ENCODE measurements at places on chromosomes 4 and X. TPM values are rescaled to one million over a fixed set of nuclear protein-coding genes. Genes with fewer than 3 reads are reported as not detected.

The GAGE13 gene
- total RNA-seq: not detected

The MAGEA4 gene
- total RNA-seq: not detected

The RBM47 gene
- total RNA-seq: 13.6 TPM

The ATP8A1 gene
- total RNA-seq: 39.0 TPM

The FAM9C gene
- 0.10 TPM for total RNA-seq

The TCP11X2 gene
- total RNA-seq: 0.39 TPM

The CT45A10 gene
- total RNA-seq: not detected

The CD99L2 gene
- 45.0 TPM for total RNA-seq

DNA sequence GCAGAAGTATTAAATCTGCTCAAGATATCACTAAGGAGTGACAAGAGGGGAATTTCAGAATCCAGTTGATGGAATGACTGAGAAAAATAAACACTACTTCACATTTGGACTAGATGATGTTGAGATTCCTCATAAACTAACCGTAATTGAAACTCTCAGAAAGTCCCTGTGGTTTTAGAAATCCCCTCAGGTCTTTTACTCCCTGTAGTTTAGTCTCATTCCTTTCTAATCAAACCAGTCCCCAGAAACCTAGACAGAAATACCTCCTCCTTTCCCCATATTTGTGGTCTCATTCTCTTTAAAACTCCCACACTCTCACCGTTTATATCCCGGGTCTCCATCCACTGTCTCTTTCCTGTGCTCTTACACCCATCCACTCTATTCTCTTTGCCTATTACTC lies 15.0 kb upstream of the TLR1 start:
- DNase-seq: no peak

DNA sequence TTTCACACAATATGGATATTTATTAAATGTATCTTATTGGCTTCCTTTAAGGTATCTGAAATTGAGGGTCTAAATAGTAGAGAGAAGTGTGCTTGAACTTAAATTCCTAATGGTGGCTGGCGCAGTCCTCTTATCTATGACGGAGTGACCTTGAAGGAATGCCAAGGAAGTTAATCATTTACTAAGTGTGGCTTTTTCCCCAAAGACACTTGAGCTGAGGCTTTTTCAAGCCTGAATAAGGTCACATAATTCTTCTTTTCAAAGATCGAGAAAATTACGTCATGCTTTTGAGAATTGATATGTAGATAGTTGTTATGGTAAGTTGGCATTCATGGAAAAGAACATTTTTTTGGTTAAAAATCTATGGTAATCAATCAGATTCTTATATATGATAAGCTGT lies 11.7 kb upstream of the PRPS2 start:
- DNase-seq: no peak

DNA sequence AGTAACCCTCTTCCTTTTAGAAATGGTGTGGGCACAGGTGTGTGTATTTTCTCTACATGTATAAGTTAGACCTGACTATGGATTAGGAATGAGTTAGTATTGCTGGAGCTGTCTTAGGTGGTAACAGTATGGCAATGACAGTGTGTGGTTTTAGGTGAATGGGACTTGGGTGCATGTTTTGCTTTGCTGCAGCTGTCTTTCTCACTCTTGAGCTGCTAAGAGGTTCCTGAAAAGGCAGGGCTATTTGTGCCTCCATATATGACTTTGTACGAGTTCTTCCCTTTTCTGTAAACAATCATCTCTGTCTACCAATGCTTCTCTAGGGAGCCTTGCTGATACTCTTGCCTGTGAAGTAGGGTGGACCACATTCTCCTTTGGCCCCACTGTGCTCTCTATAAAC lies 234.8 kb upstream of the HHIP start:
- no peak for DNase-seq

DNA sequence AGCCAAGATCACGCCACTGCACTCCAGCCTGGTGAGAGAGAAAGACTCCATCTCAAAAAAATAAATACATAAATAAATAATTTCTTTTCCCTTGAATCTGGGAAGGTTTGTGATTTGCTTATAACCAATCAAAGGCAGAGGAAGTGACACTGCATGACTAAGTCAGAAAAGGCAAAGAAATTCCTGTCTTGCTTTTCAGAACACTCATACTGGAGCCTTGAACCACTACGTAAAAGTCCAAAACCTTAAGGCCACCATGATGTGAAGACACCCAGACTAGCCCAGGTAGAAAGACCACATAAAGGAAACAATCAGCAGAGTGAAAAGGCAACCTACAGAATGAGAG lies 36.6 kb downstream of the TMEM156 start:
- DNase-seq: no peak

GRCh38 chr4:89753601-89754066 lies 83.3 kb downstream of the SNCA start:
- DNase-seq: no peak

DNA sequence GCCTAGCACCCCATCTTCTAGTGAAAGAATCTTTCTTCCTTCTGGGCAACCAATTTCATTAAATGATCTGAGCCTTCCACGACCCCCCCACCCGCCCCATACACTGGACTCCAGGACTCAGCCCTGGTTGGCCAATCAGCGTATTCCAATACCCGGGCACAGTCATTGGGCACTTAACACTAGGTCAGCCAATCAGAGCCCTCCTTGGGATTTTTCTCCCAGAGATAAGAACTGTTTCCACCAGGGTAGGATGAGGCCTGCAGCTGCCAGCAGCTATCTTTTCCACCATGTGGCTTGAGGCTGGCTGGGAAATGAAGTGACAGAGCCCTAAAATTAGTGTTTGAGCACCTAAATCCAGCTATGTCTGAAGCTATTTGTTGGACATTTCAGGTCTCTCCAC lies 418.8 kb downstream of the BCOR start:
- no peak for DNase-seq

- no peak for DNase-seq
Measured at GRCh38 chr4:142778900-142779299, 67.2 kb downstream of the INPP4B start.

- DNase-seq: no peak
Measured at GRCh38 chrX:8971116-8971515, 62.8 kb downstream of the FAM9B start.

GRCh38 chr4:52959541-52959940 lies 97.4 kb downstream of the RASL11B start:
- no peak for DNase-seq

DNA sequence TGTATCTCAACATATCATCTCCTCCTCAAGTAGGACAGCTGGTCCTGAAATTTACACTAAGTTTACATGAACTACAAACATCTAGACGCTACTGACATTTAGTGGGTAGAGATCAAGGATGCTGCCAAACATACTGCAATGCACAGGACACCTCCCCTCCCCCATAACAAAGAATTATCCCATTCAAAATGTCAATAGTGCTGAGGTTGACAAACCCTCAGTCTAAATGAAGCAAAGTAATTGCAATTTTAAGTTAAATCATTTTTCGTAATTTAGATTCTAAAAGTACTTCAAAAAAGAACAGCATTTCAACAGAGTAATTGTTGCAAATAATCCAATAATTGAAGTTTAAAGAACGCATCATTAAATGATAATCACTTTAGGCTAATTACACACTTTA lies 1.2 kb downstream of the PRMT9 start:
- no peak for DNase-seq

GRCh38 chr4:118589471-118590055 lies 95.6 kb upstream of the METTL14 start:
- no peak for DNase-seq

DNA sequence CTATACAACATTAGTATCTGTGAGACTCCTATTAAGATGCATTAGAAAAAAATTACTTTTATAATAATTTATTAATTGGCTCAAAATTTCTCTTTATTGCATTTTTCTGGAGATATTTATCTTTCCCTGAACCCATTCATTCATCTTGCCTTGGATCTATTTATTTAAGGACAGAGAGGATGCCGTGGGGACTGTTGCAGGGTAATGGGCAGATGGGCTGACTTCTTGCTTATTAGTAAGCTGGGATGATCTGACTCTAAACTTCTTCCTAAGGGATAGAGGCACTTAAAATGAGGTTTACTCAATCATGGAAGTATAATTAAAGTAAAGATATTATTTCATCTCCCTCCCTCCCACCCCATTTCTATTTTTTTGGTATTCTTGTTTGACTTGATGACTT lies 18.2 kb upstream of the ANK2 start:
- DNase-seq: no peak

GRCh38 chrX:115584696-115585095 lies 23.7 kb downstream of the PLS3 start:
- no peak for DNase-seq

GRCh38 chrX:41152221-41152620 lies 67.0 kb downstream of the USP9X start:
- no peak for DNase-seq

DNA sequence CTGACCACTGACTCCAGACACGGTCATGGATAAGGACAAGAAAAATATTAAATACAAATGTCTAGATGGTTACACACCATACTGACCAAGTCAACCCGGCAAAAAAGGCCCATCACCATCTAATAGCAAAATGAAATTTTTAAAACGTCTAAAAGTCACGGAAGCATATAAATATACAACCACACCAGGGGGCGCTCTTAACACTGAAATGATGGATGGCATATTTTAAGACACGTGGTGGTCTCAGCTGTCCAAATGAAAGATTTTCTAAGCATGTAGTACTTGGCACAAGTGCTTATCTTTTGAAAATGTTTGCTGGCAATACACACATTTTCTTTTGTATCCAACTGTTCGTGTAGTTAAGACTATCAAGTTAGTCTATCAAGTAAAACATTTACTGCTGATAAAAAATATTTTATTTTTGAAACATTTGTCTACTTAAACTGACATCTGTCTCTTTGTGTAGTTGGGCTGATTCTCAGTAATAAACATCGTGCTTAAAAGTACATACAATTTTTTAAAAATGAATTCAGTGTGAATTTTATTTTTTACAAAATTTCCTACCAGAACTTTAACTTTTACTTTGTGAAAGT lies 64.6 kb downstream of the COX7B2 start:
- no peak for DNase-seq

DNA sequence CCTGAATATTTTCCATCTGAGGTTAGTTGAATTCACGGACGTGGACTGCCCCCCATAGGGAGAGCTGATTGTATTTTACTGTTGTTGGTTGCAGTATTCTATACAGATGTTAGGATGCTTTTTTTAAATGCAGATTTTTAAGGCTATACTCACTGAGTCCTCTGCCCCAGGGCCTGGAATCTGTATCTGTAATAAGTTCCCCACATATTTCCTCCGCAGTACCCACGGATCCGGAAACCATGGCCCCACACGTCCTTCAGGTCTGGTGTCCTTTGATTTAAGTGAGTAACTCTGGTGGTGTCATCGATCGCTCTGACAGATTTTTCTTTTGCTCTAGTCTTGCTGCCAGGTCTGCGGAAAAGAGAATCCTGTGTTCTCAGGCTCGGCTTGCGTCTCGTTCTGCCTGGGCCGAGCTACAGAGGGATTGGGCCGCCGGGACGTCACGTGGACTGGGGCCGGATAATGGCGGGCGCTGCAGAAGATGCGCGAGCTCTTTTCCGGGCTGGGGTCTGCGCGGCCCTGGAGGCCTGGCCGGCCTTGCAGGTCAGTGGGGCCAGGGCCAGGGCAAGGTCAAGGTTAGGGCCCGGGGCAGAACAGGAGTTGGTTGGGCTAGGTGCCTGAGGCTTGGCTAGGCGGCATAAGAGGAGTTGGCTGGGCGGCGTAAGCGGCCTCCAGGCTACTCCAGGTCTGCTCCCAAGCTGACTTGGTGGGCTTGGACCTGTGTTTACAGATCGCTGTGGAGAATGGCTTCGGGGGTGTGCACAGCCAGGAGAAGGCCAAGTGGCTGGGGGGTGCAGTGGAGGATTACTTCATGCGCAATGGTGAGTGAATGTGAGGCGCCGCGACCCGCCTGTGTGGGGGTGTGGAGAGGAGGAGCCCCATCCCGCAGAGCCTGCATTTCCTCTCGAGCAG lies at the start of gene TSR2:
TSS of gene TSR2 (plus strand) at position 445 of the 912 bp plus-strand sequence. CDS start at position 463, 18 bp downstream.
- peak; percentile 68 for DNase-seq

- DNase-seq: no peak
Measured at GRCh38 chrX:87634361-87634760, 116.8 kb downstream of the KLHL4 start.

GRCh38 chr4:78214078-78214477 lies 157.0 kb downstream of the FRAS1 start:
- no peak for DNase-seq

DNA sequence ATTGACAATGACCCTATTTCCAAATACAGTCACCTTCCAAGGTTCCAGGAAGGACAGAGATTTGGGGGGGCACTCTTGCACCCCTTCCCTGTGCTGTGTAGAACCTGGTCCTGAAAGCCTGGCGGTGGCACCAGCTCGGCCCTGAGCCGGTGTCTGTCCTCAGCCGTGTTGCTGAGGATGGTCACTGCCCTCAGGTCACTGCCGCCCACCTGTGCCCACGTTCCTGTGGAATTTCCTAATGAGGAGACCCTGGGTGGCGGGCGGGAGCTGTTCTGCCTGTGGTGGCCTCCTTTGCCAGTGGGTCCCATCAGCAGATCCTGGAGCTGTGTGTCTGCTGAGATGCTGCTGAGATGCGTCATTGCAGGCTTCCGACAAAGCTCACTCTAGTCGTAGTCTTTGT lies 32.9 kb downstream of the NELFA start:
- no peak for DNase-seq

DNA sequence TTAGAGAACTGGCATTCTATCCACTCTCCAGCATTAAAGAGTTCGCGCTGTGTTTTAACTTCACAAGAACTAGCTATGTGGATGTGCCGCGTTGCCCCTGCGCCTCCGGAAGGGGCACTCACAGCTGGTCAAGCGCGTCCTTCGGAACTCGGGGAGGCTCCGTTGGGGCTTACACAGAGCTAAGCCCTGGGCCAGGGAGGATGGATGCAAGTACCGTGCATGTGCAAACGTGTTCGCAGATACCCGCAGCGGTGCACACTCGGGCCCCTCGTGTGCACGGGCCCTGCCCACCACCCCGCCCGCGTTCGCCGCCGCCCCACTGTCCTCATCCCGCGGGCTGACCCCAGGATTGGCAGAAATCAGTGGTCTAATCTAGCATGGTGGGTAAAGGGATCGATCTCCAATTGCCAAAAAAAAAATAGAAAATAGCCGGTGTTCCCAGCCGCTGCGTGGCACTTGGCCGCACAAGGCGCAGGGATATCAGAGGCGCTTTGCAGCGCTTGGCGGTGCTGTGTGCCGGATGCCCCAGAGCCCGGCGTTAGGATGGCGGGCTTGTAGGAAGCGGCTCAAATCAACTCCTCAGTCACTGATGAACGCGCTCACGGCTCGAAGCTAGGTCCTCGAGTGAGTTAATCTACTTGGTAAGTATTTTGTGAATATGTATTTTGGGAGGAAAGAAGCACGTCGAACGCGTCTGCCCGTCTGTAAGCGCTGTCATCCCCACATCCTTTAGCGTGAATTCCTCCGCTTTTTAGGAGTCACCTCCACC lies 989 bp upstream of the PCDH10 start:
- no peak for DNase-seq

GRCh38 chr4:73684097-73684496 lies 56.3 kb upstream of the CXCL8 start:
- no peak for DNase-seq

- DNase-seq: no peak
Measured at GRCh38 chr4:169593050-169593560, 19.3 kb downstream of the NEK1 start.
